NCI-H526 treated with DMSO at 0.1 percent for 48 hours (cell line): ENCODE measurements at places on chromosomes 13 and 19.

DNA sequence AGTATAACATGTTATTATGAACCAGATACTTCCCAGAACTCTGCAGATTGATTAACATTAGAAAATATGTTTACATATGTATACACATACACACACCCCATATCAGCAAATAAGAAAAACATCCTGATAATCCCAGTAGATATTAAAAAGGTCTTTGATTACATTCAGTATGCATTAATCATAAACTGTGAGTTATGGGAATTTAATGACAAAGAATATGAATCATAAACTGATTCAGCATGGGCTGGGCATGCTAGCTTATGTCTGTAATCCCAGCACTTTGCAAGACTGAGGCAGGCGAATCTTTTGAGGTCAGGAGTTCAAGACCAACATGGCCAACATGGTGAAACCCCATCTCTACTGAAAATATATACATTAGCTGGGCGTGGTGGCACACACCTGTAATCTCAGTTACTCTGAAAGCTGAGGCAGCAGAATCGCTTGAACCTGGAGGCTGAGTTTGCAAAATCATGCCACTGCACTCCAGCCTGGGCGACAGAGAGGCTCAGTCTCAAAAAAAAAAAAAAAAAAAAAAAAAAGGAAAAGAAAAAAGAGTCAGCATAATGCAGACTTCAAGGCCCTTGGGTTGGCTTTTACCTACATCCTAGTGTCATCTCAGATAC lies 581.9 kb upstream of the PRR20A start:
- DNase-seq: no peak

DNA sequence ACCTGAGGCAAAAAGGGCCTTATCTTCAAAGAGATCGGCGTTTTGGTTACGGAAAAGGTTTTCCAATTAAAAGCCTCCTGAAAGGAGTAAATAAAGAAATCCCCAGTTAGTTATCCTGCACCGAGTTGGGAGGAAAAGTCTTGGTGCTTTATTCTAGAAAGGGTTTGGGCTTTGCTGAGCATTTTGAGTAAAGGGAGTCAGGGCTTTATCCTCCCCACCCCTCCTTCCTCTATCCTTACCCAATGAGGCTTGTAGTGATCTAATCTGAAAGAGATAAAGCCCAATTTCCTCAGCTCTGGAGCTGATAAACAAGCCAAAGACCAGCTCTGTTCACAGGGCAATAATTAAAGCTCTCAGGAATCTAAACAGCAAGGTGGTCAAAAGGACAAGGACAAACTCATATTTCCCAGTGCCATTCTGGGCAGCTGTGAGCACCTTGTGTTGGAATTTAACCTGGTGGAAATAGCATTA lies 188.9 kb upstream of the TSC22D1 start:
- no peak for DNase-seq

DNA sequence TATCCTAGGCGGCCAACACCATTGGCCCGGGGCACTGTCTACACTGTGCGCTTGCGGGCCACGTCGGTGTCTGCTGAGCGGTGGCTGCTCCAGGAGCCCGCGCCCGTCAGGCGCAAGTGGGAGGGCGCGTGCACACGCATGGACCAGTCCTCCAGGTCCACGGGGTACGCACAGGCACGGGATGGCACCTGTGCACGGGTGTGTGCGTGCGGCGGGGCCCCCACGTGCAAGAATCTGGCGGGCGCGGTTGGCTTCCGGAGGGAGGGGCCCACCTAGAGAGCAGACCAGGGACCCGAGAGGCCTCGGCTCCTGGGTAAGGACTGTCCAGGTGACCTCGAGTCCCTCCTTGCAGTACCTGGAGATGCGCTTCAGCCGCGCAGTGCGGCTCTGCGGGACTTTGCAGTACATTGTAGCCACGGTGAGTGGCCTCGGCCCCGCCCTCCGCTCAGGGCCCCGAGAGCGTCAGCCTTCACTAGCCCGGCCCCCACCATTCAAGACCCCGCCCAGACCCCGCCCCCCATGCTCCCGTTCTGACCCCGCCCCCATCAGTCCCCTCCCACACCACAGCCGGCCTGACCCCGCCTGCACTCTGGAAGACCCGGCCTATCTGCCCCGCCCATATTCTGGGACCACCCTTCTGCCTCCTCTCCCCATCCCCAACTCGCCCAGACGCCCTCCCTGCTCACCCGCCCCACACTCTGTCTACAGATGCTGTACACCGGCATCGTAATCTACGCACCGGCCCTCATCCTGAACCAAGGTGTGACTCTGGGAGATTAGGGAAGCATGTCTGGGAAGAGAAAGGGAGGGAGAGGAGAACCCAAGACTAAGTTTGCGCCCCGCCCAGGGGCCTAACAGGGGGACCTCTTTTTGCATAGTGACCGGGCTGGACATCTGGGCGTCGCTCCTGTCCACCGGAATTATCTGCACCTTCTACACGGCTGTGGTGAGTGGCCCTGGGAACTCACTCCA lies 2.3 kb downstream of the SLC5A5 start:
- DNase-seq: no peak

- DNase-seq: no peak
Observed at GRCh38 chr19:33520048-33520643, 1.4 kb downstream of the PEPD start.

DNA sequence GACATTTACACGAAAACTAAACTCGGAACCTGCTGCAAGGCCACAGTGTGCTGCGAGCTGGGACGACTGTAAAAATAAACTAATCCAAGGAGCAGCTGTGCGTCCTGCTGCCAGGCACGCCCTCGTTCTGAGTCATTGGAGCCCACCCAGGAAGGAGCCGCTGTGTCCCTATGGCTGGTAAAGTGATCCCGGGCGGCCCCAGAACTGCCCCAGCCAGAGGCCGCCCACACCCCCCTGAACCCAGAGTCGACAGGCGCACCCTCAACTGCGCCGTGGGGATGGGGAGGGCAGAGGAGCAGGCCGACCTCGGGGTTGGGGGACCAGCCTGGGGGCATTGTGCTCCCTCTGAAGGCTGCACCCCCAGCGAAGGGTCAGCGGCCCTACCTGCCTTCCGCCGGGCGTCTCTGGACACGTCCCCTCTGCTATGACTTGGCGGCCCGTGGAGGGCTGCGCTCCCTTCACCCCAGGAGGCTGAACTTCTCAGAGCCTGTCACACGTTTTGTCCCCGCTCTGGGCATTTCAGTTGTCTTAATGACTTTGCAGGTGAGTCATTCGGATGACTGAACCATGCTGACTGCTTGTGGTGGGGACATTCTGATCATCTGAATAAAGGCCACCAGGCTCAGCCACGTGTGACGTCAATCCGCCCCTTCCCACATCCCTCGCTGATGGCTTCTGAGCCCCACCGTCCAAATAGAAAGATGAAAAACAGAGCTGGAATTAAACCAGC lies 42.7 kb downstream of the ADPRHL1 start:
- no peak for DNase-seq

DNA sequence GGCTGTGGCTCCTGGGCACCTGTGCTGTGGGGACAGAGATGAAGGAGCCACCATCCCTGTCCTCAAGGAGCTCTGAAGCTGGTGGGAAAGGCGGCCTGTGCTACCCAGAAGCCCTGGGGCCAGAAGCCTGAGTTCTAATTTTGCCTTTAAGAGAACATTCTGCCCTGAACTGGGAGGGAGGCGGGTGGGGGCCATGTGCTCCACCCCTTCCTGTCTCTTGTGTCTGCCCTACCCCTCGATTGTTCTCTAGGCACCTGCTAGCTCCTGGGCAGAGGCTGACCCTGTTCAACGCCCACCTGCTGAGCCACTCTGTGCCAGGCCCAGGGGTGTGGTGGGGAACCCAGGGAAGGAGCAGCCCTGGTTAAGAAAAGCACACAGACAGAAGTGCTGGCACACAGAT lies 5.9 kb downstream of the TRAPPC6A start:
- DNase-seq: no peak

DNA sequence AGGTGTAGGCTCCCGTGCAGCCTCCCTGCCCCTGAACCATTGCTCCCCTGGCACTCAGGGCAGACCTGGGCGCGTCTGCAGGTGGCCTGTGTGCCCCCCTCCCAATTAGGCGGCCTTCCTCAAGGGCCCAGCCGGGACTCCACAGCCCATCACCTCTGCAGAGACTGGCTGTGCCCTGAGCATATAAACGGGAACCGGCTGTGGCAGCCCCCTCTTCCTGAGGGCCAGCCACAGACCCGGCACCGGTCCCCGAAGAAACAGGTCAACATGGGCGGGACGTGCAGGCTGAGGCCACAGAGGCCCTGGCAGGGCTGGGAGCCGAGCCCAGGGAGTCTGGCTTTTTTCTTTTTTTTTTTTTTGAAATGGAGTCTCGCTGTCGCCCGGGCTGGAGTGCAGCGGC lies 12.0 kb downstream of the PIAS4 start:
- DNase-seq: no peak

GRCh38 chr19:43408043-43408442 lies 6.6 kb upstream of the TEX101 start:
- no peak for DNase-seq
